ENCODE measurements at places on chromosomes 16 and 17.

GRCh38 chr16:81366316-81366932, 51.7 kb downstream of the GAN start:
- peak; percentile 65 for DNase-seq

- no peak for DNase-seq
Measured at GRCh38 chr16:29126616-29127015, 141.8 kb downstream of the LAT start.

- DNase-seq = no peak
Measured at GRCh38 chr16:57540906-57541753, 1.3 kb upstream of the ADGRG5 start.

DNA sequence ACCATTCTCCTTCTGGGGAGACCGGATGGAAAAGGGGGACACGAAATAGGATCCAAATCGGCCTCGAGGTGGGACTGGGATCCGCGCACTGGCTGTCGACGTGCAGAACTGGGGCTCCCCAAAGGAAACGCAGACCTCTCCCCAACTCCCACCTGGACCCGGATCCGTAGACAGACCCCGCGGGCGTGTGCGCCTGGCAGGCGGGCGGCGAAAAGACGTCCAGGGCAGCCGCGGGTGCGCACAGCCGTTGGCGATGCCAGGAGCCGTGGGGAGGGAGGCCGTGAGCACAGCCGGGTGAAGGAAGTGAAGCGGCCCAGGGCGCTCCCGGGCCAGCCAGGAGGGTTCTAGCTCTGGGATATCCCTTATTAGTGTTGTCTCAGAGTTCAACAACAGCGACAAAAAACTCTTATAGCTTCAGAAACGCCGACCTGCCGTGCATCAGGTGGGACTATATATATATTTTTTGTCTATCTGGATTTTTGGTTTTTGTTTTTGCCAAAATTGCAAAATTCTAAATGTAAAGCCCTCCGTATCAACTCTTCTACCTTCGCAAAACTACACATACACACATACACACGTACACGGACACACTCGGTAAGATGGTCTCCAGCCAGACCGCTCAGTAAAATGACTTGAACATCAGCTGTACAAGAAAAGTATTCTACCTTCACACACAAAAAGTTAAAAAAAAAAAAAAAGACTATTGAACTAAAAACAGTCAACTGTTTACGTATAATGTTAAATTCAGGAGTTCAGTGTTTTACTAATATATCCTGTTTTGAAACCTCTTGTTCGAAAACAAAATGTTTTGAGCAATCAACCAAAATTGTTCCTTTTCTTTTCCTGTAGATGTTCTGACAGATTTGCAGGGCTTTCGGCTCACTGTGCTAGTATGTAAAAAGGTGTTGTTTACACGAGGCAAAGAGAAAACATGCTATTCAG, 5.2 kb upstream of the AATF start:
- DNase-seq = no peak

DNA sequence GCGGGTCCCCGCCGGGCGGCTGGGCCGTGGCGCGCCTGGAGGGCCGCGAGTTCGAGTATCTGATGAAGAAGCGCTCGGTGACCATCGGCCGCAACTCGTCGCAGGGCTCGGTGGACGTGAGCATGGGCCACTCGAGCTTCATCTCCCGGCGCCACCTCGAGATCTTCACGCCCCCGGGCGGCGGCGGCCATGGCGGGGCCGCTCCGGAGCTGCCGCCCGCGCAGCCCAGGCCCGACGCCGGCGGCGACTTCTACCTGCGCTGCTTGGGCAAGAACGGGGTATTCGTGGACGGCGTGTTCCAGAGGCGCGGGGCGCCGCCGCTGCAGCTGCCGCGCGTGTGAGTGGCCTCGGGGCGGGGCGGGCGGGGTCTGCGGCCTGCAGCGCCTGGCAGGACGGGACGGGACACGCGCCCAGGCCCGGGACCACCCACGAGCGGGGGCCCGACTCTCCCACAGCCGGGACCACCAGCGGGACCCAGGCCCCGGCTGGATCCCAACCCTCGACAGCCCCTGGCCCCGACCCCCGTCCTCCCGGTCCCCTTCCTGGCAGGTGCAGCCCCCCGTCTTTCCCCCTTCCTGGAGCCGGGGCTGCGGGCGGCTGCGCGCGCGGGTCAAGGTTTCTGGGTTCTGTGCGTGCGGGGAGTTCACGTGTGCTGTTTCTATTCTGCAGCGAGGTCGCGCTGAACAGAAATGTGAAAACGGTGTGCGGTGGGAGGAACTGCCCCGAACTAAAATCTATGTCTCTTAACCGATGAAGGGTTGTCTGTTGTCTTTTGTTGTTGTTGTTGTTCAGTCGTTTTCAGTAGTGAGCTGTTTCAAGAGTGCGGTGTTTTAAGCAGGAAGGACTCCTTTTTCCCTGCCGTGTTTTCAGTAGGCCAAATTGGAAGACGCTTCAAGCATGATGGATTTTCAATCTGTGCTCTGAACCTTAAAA, 705 bp downstream of the FOXK2 start:
- DNase-seq = peak; percentile 63

DNA sequence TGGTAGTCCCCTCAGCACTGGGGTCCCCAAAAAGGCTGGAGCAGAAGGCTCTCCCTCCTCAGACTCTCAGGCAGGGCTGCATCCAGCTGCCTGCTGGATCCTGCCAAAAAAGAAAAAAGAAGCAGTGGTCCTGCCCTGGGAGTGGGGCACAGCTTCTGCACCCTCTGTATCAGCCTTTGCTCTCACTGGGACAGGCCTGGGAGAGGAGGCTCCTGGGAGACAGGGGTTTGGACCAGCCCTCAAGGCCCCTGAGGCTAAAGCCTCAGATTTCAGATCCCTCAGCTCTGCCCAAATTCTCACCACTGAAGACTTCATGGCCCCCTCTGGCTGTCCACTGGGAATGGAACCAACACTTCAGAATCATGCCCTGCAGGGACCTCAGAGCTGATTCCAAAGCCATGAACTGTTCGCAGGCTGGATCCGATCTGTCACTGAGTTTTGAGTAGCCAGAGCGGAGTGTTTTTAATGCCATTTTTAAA, 96.9 kb downstream of the C16orf78 start:
- DNase-seq = no peak
